ENCODE measurements at places on chromosomes 12 and 14. TPM values are rescaled to one million over a fixed set of nuclear protein-coding genes. Genes with fewer than 3 reads are reported as not detected.
A peak's percentile ranks its signal among the peaks of the same experiment; 100 is the strongest.

DNA sequence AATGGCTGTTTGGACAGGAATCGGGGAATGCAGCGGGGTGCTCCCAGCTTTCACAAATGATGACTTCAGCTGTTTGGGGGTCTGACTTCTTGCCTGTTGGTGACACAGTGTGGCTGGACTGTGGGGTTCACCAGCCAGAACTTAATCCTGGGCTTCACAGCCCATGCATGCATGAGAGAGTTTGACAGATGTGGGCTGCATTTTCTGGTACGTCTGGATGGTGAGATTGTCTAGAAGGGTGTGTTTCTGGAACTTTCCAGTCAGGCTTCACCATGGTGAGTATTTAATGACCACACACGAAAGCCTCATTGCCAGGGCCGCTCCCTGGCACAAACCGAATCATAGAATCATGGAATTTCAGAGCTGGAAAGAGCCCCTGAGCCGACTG, 29.6 kb downstream of the CHST11 start:
- no peak for DNase-seq

DNA sequence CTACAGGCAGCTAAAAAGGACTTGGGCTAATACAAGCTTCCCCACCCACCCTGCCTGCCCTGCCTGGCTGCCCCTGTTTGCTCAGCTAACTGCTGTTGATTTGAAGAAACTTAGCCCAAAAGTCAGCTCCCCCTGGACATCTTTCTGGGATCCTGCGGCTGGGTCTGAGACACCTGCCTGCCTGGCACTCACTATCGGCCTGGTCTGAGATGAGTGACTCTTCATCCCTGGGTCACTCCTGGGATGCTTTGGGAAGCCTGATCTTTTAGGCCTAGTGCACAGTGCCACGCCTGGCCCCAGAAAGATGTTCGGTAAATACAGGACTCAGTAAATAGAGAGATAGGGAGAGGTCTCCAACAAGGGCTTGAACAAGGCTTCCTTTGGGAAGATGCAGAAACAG, 211.3 kb upstream of the DIO3 start:
- DNase-seq = no peak

GRCh38 chr12:67578976-67579661, 69.4 kb upstream of the DYRK2 start:
- DNase-seq = no peak

GRCh38 chr14:81474148-81474492, 59.5 kb downstream of the SEL1L start:
- no peak for DNase-seq

GRCh38 chr12:96327889-96328288, 72.3 kb downstream of the CDK17 start:
- DNase-seq = no peak

Gene SDR9C7
- not detected for total RNA-seq

- no peak for DNase-seq
These were observed 19.7 kb downstream of the VEZT start for GRCh38 chr12:95237315-95237714.

- no peak for DNase-seq
These were observed 5.5 kb upstream of the CCDC184 start for GRCh38 chr12:48177982-48178381.

- no peak for DNase-seq
These were observed 32.8 kb downstream of the DGLUCY start for GRCh38 chr14:91146661-91147060.

Gene SIX6
- not detected for total RNA-seq

Gene SERPINA12
- total RNA-seq = not detected

DNA sequence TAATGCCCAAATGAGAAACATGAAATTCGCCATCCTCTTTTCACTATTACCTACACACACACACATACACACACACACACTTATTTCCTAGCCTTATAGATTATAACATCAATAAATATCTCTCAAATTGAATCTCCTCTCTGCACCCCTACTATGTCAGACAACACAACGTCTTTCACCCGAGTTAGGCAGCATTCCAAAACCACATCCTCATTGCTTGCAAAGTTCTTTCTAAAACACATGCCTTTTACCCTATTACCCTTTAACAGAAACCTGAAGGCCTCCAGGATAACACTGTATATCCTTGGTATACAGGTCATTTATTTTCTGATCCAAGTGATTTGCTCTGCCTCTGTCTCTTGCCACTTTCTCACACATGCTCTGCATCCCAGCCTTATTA, 56.3 kb downstream of the KCNH5 start:
- DNase-seq = no peak

GRCh38 chr12:25293653-25294052, 42.9 kb upstream of the KRAS start:
- no peak for DNase-seq

DNA sequence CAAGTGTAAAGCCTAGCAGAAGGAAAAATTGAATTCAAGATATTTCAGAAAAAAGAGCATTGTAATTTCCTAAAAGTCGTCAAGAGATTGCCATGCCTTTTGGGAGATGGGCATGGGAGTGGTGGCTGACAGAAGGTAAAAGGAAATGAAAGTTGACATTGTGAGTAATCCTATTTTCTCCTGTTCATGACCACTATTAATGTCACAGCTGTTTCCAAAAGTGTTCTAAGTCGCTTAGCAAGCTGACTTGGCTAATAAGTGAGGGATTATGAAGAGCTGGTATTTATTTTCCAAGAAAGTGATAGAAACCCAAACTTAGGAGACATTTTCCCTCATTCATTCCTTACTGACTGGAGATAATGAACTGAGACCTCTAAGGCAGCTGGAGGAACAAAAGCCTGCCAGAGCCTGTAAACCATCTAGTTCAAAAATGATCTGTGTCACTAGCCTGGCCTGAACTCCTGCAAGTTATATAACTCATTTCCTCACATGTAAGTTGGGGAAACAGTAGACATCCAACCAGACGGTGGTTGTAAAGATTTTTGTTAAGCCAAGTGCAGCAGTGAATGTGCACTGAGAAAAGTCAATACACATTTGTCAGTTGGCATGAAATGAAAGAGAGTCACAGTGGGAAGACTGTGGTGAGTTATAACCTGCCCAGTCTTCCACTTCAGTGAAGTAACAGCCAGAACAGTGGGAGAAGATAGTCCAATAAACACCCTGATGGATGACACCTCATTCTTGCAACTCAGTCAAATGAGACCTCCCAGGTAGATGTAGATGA, 75.8 kb downstream of the DIO2 start:
- no peak for DNase-seq

- DNase-seq = no peak
These were observed 326.8 kb downstream of the CCER1 start for GRCh38 chr12:90628213-90628612.

DNA sequence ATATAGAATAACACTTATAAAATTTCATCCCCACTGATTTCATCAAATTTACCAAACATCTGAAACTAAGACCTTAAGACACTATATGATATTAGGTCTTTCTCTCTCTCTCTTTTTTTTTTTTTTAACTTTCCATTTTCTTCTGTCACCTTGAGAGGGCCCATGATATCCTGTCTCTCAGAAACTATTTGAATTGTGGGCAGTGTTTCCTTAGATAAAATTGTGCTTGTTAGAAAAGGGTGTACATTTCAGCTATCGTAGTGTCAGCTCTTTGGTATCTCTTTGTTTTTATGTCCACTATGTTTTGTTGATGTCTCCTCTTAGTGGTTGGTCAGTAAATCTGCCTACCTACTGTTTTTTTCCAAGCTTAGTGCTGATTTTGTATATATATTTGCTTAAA, 23.8 kb downstream of the DNM1L start:
- DNase-seq = no peak

Gene CCDC196
- total RNA-seq = not detected

Gene HOXC12
- total RNA-seq = not detected

- no peak for DNase-seq
These were observed 57.6 kb upstream of the CRACR2A start for GRCh38 chr12:3810540-3810939.

Gene STXBP6
- 0.49 TPM for total RNA-seq

DNA sequence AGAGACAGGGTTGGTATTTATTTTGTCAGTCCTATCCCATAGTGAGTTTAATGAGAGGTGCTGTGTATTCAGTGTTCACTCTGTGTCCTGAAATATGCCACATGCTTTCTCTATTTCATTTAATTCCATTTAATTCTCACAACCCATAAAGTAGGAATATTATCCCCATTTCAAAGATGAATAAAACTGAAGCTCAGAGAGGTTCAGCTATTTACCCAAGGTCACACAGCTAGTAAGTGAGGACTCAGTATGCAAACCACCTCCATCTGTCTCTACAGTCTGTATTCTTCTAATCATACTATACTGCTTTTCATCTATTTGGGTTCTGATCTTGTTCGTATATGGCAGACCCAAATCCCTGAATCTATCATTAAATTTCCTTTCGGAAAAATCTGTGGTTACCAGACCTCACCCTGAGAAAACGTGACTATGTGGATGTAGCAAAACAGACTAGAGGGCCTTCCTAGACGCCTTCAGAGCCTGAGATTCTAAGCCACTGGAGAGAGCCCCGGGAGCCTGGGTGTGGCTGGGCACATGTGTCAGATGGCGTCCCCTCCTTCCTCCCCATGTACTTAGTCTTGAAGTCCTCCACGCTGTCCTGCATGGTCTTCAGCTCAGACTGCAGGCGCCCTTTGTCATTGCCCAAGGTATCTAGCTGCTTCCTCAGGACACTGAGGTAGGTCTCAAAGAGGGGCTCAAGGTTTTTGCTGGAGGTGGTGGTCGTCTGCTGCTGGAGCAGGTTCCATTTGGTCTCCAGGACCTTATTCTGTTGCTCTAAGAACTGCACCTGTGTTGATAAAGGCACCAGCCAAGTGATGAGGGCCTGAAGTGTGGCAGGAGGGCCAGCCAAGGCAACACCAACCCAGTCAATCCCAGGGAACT, 2.5 kb downstream of the KRT4 start:
- no peak for DNase-seq

- no peak for DNase-seq
These were observed 240.5 kb downstream of the TMEM132C start for GRCh38 chr12:128507470-128507869.

Gene PTPN11
- total RNA-seq = 105 TPM

Gene CYP27B1
- 7.6 TPM for total RNA-seq

GRCh38 chr12:1932264-1932777, 13.9 kb upstream of the CACNA2D4 start:
- no peak for DNase-seq

Gene CDKN3
- 62.1 TPM for total RNA-seq

Gene GALNT16
- 0.12 TPM for total RNA-seq

Gene SLC2A14
- total RNA-seq = 0.09 TPM

- peak; percentile 84 for DNase-seq
These were observed 102.7 kb downstream of the TMEM30B start for GRCh38 chr14:61178226-61179060.

- DNase-seq = no peak
These were observed 76.4 kb downstream of the CHST11 start for GRCh38 chr12:104533134-104533533.

- DNase-seq = no peak
These were observed 356.8 kb downstream of the ALG10 start for GRCh38 chr12:34379142-34379541.

Gene KRT78
- total RNA-seq = not detected

- DNase-seq = no peak
These were observed 41.7 kb downstream of the PPP1R13B start for GRCh38 chr14:103805708-103806107.

Gene WNT1
- total RNA-seq = not detected

- DNase-seq = no peak
These were observed 94.2 kb downstream of the BORCS5 start for GRCh38 chr12:12451098-12451497.

GRCh38 chr14:67420102-67420739, 8.3 kb upstream of the PLEK2 start:
- DNase-seq = peak; percentile 60

DNA sequence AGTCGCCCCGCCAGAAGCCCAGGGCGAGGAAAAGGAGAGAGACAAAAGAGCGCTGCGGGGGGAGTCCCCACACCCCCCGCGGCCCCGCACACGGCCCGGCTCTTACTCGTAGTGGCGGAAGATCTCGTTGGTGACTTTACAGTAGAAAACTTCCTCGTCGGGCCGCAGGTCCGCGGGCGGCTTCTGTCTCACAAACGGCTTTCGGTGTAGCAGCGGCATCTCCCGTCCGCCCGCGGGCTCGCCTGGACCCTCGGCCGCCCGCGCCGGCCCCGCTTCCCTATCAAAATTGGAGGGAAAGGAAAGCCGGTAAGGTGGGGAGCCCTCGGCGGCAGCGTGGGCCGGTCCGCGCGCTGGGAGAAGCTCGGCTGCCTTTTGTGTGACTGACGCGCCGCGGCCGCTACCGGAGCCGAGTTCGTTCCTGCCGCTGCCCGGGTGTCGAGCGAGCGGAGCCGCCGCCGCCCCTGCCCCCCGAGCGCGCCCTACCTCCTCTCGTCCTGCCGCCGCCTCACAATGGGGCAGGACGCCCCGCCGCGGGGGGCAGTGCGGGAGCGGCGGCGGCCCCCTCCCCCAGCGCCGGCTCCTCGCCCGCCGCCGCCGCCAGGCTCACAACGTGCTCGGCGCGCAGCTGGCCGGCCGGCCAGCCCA, 652 bp downstream of the BAZ1A start:
- DNase-seq = no peak

All from activated naive CD4-positive, alpha-beta T cell treated with anti-CD3 and anti-CD28 coated beads, Interleukin-2, amount 50 U/mL, for 72 hours (primary cell).